ENCODE measurements at places on chromosomes 1 and 21. TPM values are rescaled to one million over a fixed set of nuclear protein-coding genes. Genes with fewer than 3 reads are reported as not detected.

IVL gene
- total RNA-seq, result not detected

DCDC2B gene
- total RNA-seq, result not detected

- peak; percentile 36 for DNase-seq
Observed at GRCh38 chr1:206982216-206982615, 12.0 kb upstream of the FCAMR start.

DNA sequence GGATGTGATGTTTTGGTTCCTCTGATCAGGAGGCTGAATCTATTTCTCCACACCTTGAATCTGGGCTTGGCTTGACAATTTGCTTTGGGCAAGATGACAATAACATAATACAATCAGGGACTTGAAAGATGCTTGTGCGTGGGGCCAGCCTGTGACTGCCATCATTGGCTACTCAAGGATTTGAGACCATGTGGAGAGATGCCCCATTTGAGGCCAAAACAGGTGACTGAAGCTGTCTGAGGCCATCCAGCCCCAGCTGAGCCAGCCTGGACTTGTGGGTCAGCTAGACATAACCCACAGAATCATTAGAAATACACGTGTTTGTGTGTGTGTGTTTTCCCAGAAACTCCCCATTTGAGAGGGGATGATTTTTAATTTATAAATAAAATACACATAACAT lies 421.5 kb downstream of the PTPRU start:
- no peak for DNase-seq

- DNase-seq, result no peak
Observed at GRCh38 chr1:47981667-47982350, 15.4 kb downstream of the TRABD2B start.

Data from fibroblast of villous mesenchyme (primary cell).